HTR-8/SVneo (cell line): ENCODE measurements at places on chromosomes 3 and 15.
A peak's percentile ranks its signal among the peaks of the same experiment; 100 is the strongest.

DNA sequence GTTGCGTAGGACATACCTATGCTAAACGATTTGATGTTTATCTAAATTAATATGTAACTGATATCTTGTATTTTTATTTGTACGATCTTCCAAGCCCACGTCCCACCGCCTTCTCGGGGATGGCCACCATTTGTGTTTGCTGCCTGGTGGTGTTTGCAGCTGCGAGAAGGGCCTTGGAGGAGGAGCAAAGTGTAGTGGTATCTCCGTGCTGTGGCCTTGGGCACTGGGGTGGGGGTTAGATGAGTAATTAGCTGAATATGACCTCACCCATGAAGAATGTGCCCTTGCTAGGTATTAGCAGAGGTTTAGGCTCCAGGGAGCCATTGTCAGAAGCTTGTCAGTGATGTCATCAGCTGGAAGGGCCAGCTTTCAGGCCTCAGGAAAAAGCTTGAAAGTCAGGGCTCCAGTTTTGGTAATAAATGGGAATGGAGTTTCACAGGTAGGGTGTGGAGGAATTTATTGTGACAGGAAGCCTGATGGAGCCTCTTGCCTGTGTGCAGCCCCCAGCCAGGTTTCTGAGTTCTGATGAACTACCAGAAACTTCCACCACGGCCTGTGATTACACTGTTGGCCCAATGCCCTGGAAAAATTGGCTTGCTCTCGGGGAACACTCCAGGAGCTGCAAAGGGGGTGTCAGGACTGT lies 41.0 kb downstream of the FLNB start:
- peak; percentile 88 for DNase-seq

DNA sequence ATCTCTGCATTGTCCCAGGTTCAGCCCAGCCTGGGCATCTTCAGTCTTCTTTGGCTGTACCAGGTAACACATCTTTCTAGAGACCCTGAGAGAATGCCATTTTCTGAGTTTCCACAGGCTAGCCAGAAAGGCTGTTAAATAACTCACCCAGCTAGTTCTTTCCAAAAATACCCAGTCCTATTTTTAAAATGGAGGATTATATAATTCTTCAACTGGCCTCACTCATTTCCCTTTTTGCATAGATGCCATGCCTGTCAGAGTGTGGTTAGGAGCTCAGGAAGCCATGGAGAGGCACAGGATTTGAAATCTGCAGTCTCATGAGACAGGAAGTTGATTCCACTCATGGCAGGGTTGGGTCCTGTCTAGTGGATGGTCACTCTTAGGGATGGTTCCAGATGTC lies 39.8 kb downstream of the CEMIP start:
- DNase-seq, result no peak

DNA sequence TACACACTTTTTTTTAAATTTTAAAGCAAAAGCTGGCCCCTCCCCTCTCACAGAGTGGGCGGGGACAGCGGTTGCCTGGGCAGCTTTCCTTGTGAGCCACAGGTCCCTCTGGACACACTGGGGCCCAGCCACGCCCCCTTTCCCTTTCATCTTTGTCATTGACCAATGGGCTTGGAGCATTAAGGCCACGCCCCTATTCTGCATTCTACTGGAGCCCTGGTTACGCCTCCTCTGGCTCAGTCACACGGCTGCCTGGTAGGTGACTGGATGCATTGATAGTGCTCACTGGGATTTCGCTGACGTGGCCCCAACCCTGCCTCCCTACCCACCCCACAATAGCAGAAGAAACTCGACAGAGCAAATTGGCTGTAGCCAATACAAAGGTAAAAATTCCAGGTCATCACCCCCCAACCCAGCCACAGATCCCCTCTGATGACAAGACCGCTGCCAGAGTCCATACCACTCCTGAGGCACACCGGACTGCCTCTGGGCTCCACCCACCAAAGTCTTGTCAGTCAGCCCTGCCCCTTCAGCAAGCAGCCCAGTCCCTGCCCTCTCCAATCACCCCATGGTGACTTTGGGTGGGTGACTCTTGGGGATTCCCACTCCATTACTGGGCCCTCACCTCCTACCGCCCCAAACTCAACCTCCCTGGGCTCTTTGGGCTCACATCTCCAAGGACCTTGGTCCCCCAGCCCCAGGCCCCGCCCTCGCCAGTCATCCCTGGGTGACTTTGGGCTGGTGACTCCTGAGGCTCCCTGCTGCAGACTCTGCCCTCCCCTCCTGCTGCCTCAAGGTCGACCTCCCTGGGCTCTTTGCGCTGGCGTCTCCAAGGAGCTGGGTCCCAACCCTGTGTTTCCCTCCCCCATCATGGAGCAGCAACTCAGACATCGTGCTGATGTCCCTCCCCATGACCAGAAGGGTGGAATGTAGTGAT lies 112.2 kb upstream of the FAN1 start:
- no peak for DNase-seq

DNA sequence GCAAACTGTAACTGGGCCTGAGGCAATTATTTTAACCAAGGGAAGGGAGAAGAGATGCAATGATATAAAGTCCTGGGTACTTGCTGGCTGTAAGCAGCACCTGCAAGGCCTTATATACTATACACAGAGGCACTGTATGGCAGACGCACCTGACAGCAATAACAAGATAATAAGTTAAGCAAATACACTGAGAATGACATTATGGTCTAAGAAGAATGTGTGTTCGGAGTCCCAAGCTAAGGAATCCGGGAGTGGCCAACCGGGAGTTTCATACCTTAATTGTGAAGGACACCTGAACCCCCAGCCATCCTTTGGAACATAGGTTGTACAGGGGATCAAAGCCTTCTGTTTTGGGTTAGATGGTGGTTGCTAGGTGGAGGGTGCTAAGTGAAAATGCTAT lies 13.7 kb downstream of the FAM240A start:
- DNase-seq, result no peak

GRCh38 chr15:59833366-59833765 lies 144.2 kb upstream of the BNIP2 start:
- DNase-seq, result no peak

GRCh38 chr3:312160-312733 lies 115.7 kb downstream of the CHL1 start:
- DNase-seq, result no peak

DNA sequence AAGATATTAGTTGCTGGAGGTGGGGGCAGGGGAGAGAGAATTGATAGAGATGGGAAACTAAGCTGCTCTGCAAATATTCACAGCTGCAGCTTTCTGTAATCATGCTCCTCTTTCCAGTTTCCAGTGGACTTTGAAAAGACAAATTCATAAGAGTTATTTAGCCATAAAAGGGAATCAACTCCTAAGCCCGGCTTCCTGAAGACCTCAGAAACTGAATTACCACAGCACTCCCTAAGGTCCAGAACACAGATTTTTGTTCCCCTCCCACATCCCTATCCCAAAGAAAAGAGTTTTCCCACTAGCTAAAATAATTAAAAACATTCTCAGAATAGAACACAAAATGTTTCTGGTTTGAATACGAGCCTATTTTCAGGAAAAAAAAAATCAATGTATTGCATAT lies 871.8 kb upstream of the NR2F2 start:
- no peak for DNase-seq

DNA sequence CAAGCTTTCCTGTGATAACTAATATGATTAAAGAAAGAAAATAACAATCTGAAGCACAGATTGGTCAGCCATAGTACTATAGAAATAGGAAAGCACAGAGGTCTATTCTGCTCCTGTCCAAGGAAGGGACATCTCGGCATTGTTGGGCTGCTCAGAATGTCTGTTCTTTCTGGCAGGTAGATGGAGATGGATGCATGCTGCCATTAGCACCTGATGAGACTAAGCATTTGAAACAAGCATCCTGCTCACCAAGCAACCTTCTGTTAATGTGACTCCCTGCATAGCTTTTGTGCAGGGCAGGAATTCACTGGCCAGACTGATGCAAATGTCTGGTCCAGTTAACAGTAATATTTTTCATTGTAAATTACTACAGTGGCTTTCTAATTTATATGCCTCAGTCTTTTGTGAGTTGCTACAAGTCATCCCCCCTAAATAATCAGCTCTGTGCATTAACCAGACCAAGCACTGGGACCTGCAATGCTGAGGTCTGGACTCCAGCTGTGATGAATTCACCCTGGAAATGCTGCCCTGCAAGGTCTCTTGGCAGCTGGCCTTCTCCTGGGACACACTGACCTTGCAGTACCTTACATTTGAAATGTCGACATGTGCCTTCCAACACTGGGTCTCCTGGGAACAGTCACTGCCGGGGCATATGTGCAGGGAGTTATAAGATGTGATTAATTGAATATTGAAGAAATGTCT lies 1123.7 kb downstream of the IGSF11 start:
- DNase-seq, result no peak

DNA sequence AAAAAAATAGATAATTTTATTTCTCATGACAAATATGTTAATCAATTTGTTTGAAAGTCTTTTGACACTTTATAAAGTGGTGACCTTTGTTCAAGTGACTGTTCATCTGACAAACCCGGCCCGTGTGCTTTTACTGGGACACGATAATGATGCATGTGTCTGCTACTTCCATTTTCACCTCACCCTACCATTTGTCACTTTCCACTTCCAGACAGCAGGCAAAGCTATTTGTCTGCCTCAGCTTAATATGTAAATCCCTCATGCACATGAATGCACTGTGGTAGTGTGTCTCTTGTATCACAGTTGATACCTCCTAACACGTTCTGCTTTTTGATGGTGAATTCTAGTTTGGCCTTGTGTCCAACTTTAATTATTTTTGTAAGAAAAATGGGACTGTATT lies 204.3 kb downstream of the BBX start:
- no peak for DNase-seq

- no peak for DNase-seq
Measured at GRCh38 chr3:164730815-164731360, 347.4 kb downstream of the SI start.

GRCh38 chr15:95574053-95574452 lies 756.4 kb upstream of the NR2F2 start:
- DNase-seq, result no peak
